ENCODE measurements at places on chromosomes 5 and 9. TPM values are rescaled to one million over a fixed set of nuclear protein-coding genes. Genes with fewer than 3 reads are reported as not detected.

GRCh38 chr5:107269256-107269655 lies 401.5 kb downstream of the EFNA5 start:
- H3K36me3 ChIP-seq, result no peaks in the 10 kb centered on the region
- H3K4me3 ChIP-seq, result no peak overlapping the region
- H3K27ac ChIP-seq, result no peak overlapping the region
- DNase-seq, result no peak

GRCh38 chr9:36993933-36994764 lies 39.9 kb downstream of the PAX5 start:
- H3K27me3 ChIP-seq, result peaks cover 42% of the 10 kb centered on the region
- peaks cover 8% of the 10 kb centered on the region for H3K36me3 ChIP-seq
- H3K4me1 ChIP-seq, result no peaks in the 10 kb centered on the region
- H3K4me3 ChIP-seq, result no peak overlapping the region
- H3K27ac ChIP-seq, result no peak overlapping the region

- H3K4me1 ChIP-seq, result no peaks in the 10 kb centered on the region
- H3K27me3 ChIP-seq, result peaks cover 2% of the 10 kb centered on the region
- DNase-seq, result no peak
- no peaks in the 10 kb centered on the region for H3K36me3 ChIP-seq
Observed at GRCh38 chr9:116267021-116267420, 113.4 kb downstream of the PAPPA start.

- no peaks in the 10 kb centered on the region for H3K36me3 ChIP-seq
- DNase-seq, result no peak
- H3K27ac ChIP-seq, result no peak overlapping the region
- no peak overlapping the region for H3K4me3 ChIP-seq
- no peaks in the 10 kb centered on the region for H3K27me3 ChIP-seq
Observed at GRCh38 chr5:89047571-89047970, 164.6 kb upstream of the MEF2C start.

FOXD4L3 gene
- total RNA-seq, result 0.21 TPM

ARID3C gene
- not detected for total RNA-seq
